Smooth muscle cell of trachea (primary cell): ENCODE measurements at places on chromosomes 12 and 14. TPM values are rescaled to one million over a fixed set of nuclear protein-coding genes. Genes with fewer than 3 reads are reported as not detected.

KCNC2 gene
- not detected in 2 replicates for total RNA-seq

SLC6A12 gene
- total RNA-seq: 0.83 TPM in 1 of 2 replicates, not detected in the other

PAN2 gene
- 21.5 and 30.3 TPM in 2 replicates for total RNA-seq

RTL1 gene
- under 0.01 TPM in 1 of 2 replicates, not detected in the other for total RNA-seq

SERPINA5 gene
- total RNA-seq: 0.17 TPM in 1 of 2 replicates, not detected in the other
